ENCODE measurements at places on chromosomes 2 and 18.

GRCh38 chr2:130836501-130837174 lies at the start of gene ARHGEF4:
Gene ARHGEF4, plus strand, starts transcription at chr2:130836914. Its CDS starts 40 bp downstream, at chr2:130836954.
- peak; percentile 55 for DNase-seq

- no peak for DNase-seq
These were observed 235.6 kb downstream of the BCL11A start for GRCh38 chr2:60317844-60318243.

- no peak for DNase-seq
These were observed 4.2 kb upstream of the B4GALT6 start for GRCh38 chr18:31688606-31689005.

DNA sequence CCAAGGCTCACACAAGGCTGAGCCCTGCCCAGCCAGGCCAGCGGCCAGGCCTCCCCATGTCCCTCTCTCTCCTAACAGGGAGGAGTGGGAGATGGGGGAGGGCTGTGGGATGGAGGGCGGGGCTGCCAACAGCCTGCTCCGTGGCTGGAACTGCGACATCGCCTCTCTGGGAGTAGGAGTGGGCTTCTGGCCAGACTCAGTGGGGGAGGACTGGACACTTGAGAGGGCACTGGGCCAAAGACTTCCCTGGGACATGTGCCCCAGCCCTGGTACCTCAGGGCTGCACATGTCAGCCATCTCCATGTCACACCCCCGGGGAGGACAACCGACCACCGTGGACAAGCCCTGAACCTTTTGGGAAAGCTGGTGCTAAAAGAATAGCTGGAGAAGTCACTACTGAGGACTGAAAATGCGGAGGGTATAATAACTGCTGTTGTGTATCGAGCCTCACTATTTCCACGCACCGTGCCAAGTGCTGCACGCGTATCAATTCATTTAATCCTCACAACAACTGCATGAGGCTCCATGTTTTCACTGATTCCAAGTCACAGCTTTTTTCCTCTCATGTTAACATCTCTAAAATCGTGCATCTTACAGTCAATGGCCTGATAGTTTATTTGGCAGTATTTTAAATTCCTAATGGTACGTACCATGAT lies 127.3 kb downstream of the MSH2 start:
- no peak for DNase-seq

- DNase-seq: no peak
These were observed 536.6 kb downstream of the LRRTM4 start for GRCh38 chr2:76985387-76986136.

- peak; percentile 63 for DNase-seq
These were observed 112.8 kb downstream of the SPTBN1 start for GRCh38 chr2:54568876-54569321.

DNA sequence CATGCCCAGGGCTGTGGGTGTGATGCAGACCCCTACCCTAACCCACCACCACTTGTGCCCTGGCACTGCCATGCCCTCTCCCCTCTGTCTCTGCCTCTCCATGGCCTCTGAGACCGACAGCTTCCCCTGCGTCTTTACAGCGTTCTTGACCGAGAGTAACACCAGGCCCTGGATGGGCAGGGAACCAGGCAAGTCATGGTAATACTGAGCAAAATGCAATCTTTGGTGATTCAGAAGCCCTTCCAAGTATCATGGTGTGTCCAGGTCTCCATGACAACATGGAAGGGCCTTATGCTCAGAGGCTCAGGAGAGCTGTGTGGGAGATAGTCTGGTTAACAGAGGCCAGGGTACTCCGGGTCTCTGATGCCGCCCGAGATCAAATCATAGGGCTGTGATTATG lies 176.1 kb downstream of the KLHL29 start:
- DNase-seq: no peak

DNA sequence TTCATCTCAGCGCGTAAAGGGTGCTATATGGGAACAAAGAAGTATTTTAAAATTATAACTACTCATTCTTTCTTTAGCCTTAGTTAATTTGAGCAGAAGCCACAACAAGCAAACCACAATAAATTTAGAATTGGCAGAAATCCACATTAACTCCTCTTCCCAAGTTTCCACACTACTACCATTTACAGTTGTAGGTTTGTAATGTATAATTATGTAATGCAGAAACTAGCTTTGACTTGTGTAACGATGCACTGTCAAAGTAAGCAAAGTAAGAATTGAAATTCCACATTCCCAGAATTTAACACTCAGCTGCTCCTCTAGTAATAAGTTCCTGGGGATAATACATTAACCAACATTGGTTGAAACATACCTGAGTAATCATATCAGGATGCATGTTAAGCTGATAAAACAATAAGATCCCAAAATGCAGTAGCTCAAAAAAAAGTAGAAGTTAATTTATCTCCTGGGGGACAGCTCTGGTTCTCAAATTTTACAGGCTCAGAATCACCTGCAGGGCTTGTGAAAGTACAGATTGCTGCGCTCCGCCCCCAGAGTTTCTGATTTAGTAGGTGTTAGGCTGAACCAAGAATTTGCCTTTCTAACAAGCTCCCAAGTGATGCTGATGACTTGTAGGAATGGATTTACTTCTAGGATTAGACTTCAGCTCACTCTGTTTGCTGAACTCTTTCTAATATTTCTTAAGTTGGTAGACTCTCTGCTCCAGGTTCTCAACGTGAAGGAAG lies 9.9 kb downstream of the GRP start:
- no peak for DNase-seq

DNA sequence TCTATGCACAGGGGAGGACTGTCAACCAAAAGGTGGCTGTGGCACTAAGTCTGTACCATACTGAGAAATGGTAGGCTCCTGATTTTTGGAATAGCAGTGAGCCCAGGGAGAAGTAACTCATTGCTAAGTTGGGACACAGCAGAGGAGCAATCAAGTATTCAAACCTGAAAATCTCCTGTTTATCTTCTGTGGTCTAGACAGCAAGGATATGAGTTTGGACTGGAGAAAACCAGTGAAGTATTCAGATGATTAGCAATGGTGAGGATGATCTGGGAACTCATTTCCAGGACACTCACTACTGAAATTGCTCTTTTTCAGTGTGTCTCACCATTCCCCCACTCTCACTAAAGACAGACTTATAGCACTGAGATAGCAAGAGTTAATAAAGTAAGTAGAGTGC lies 112.0 kb downstream of the GULP1 start:
- DNase-seq: no peak

DNA sequence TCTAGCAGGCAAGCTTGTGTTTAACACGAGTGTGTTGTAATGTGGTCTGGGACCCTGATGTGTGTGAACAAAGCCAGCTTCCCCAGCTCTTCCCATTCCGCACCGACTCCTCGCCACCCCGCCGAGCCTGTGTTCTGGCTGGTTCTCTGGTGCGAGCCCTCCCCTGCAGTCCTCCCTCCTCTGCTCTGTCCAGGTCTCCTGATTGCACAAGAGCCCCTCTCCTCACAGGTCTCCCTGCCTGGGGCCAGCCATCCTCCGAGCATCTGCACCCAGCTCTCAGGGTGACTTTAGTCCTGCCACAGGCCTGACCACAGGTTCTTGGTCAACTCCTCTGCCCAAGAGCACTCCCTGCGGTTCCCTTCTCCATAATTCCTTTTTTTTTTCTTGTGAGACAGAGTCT lies 13.2 kb downstream of the SLC66A3 start:
- DNase-seq: no peak

DNA sequence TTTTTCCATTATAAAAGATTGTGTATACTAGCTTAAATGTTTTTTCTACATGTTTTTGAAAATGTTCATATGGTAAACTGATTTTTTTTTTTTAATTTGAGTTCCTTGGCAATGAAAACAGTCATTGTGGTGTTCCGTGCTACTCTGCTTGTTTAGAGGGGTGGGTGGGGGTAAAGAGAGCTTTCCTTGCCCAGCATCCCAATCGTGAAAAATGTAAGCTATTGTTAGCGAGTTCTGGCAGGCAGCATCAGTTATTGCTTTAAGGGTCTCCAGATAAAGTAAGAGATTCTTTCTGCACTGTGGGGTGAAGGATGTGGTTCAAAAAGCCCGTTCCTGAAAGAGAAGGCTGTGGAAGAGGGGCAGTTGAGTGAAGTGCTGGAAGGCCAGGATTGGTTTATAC lies 118.4 kb downstream of the TANC1 start:
- no peak for DNase-seq

DNA sequence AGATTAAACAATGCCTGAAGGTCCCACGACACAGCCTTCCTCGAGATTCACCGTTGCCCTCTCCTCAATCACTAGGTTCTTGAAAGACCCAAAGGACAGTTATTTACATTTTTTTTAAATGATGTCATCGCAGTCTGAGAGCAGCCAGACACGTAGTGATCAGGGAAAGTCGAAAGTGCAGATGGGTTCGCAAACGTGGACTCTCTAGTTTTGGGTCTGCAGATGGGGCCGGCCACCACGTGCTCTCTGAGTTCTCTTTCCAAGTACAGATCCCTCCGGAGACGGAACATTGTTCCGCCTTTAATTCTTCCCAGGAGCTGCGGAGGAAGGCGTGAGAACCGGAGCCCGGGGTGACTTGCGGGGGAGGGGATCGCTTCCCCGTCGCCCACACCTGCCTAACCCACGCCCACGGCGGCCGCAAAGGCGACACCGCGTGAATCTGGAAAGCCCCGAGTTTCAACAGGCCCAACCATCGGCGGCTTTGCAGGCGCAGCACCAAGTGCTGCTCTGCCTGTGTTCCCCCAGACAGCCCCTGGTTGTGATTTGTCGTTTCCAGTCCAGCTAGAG lies 54.3 kb downstream of the PKDCC start:
- DNase-seq: no peak

DNA sequence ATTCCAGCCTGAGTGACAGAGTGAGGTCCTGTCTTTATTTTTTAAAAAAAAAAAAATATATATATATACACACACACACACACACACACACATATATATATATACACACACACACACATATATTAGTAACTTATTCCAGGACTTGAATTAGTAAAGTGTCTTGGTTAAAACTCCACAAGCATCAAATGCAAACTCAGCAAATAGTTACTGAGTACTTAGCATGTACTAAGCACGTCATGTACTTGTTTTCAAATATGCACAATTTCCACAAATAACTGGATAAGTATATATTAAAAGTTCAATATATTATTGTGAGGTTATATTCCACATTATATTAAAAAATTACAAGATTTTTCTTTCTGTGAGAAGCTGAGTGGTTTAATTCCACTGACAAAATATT lies 304.7 kb downstream of the ZEB2 start:
- no peak for DNase-seq

DNA sequence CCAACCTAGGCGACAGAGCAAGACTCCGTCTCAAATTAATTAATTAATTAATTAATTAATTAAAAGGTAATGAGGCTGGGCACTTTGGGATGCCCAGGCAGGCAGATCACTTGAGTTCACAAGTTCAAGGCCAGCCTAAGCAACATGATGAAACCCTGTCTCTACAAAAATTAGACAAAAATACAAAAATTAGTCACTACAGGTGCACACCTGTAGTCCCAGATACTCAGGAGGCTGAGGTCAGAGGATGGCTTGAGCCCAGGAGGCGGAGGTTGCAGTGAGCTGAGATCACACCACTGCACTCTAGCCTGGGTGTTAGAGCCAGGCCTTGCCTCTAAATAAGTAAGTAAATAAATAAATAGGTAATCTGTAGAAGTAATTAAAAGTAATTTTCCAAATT lies 6.8 kb downstream of the SF3B1 start:
- DNase-seq: no peak

DNA sequence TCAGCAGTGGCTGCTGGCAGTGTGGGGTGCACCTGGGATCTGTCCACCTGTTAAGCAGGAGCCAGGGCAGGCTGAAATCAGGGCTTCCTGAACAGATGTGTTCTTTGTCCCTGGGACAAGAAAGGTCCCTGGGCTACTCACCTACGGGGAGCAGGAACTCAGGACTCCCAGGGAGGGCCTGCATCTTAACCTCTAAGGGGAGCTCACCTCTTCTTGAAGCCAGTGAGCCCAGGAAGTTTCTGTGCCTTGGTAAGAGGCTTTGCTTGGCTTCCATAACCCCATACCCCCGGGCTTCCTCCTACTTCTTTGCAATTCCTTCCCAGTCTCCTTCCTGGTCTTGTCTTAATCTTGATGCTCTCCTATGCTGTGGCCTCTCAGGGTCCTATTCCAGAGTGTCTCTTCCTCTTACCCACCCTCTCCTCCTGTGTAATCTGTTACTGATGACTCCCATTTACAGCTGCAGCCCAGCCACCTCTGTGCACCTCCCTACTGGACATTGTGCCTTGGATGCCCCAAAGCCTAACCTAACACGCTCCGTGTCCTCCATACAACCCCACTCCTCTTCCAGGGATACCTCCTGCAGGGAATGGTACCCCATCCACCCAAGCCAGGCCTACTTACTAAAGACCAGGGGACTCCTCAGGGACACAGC lies 55.7 kb upstream of the MAPRE3 start:
- DNase-seq: no peak

- no peak for DNase-seq
These were observed 10.2 kb downstream of the ADRA2B start for GRCh38 chr2:96105994-96106715.

- DNase-seq: peak; percentile 46
These were observed at the start of gene DNMT3A for GRCh38 chr2:25341753-25342371. Gene DNMT3A, minus strand, starts transcription at chr2:25341925. Its CDS starts 27,941 bp downstream, at chr2:25313984.

GRCh38 chr18:45169610-45170009 lies 445.7 kb upstream of the SLC14A2 start:
- DNase-seq: no peak

DNA sequence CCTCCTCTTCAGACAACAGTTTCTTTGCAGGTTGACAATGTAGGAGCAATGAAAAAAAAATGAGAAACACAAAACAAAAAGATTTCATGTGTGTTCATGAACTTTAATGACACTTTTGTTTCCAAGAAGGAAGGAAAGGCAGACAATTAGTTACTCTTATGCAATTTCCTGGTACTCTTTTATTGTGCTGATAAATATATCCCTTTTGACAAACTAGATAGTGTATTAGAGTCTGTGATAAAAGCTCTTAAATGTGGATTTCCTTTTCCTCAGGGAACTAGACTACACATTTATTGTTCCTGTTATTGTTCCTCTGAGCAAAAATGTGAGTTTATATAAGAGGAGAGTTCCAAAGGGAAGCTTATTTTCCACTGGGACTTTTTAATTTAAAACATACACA lies 188.7 kb upstream of the NRXN1 start:
- no peak for DNase-seq

GRCh38 chr2:220662431-220662830 lies 909.7 kb downstream of the EPHA4 start:
- DNase-seq: no peak

DNA sequence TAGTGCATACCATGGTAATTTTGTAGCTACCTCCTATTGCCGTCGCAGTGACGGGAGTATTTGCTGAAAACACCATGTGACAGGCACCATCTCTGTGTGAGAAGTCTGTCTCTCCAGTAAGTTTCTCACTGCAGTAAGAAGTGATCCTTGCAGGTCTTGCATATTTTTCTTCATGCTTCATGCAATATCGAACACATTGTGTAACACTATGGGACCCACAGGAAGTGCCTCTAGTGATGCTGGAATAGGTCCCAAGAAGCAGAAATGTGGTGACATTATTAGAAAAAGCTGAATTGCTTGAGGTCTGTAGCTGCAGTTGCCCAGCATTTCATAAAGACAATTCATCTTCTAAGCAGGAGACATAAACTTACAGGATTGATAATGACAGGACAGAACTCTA lies 167.6 kb downstream of the DCDC2C start:
- DNase-seq: no peak

GRCh38 chr2:229703909-229704630 lies 10.3 kb downstream of the DNER start:
- DNase-seq: no peak
